ENCODE measurements at places on chromosomes 1 and 21. TPM values are rescaled to one million over a fixed set of nuclear protein-coding genes. Genes with fewer than 3 reads are reported as not detected.

MACF1 gene
- total RNA-seq = 386 TPM

RIPPLY3 gene
- under 0.01 TPM for total RNA-seq

GSTM1 gene
- not detected for total RNA-seq

BCAS2 gene
- total RNA-seq = 46.0 TPM

NFASC gene
- total RNA-seq = 35.2 TPM

FBLIM1 gene
- total RNA-seq = 8.4 TPM

All from temporal lobe (tissue), 4 donors.